Hindlimb muscle (tissue), 1 donor: ENCODE measurements at places on chromosomes 16 and 17. TPM values are rescaled to one million over a fixed set of nuclear protein-coding genes. Genes with fewer than 3 reads are reported as not detected.

The PTGES3L gene
- polyA plus RNA-seq, result 69.1 TPM

The ABCC6 gene
- polyA plus RNA-seq, result 2.1 TPM

The RFWD3 gene
- 13.0 TPM for polyA plus RNA-seq

DNA sequence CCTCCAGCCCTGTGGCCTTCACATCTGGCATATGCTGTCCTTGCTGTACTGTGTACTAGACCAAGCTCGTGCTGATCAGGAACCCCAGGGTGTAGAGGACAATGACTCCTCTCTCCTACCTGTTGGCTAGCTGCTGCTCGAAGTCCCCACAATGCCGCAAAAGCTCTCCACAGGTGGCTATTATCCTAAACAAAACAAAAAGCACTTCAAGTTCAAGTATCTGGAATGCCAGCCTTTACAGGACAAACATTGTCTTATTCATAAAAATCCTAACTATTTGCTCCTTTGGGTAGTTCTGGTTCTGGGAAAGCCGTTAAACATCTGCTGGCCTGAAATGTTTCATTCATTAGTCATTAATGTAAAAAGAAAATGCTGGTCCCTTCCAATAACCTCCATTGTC is 42.8 kb downstream of the COG7 start:
- DNase-seq, result no peak

- no peak for DNase-seq
Measured at GRCh38 chr16:72901000-72901627, 146.8 kb downstream of the ZFHX3 start.

The HID1 gene
- 7.9 TPM for polyA plus RNA-seq
